ENCODE measurements at places on chromosomes 7 and 10. TPM values are rescaled to one million over a fixed set of nuclear protein-coding genes. Genes with fewer than 3 reads are reported as not detected.

The MRC1 gene
- not detected for total RNA-seq

The CNNM1 gene
- total RNA-seq: 0.54 TPM

The PTF1A gene
- not detected for total RNA-seq

The ITIH2 gene
- not detected for total RNA-seq

GRCh38 chr10:119138346-119139306 lies 26.9 kb downstream of the SFXN4 start:
- H3K27me3 ChIP-seq: no peaks in the 10 kb centered on the region
- no peak overlapping the region for H3K4me3 ChIP-seq
- peaks cover 32% of the 10 kb centered on the region for H3K36me3 ChIP-seq
- H3K27ac ChIP-seq: peak overlapping the region; percentile 75

DNA sequence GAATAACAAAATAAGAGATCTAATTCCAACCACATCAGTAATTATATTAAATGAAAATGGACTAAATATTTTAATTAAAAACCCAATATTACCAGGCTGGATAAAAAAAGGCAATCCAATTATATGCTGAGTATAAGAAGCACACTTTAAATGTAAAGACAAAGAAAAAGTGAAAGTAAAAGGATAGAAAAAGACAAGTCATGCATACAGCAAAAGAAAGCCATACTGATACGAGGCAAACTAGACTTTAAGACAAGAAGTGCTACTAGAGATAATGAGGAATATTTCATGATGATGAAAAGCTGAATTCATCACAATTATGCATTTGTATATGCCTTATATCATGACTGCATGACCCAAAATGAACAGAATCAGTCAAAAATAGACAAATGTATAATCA lies 628.6 kb downstream of the PHTF2 start:
- no peaks in the 10 kb centered on the region for H3K36me3 ChIP-seq
- peaks cover 2% of the 10 kb centered on the region for H3K4me1 ChIP-seq
- no peak overlapping the region for H3K4me3 ChIP-seq
- H3K27me3 ChIP-seq: no peaks in the 10 kb centered on the region

DNA sequence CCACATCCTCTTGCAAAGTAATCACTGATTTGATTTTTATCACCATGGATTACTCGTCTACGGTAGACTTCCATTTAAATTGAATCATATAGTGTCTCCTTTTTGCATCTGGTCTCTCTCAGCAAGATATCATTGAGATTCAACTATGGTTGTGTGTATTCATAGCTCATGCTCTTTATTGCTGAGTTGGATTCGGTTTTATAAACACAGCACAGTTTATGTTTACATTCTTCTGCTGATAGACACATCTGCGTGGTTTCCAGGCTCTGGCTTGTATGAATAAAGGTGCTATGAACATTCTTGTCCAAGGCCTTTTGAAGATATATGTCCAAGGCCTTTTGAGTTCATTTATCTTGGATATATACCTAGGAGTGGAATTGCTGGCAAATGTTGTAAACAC lies 356.5 kb upstream of the CELF2 start:
- no peaks in the 10 kb centered on the region for H3K36me3 ChIP-seq
- H3K27ac ChIP-seq: no peak overlapping the region
- H3K4me3 ChIP-seq: no peak overlapping the region
- DNase-seq: no peak

- peak overlapping the region; percentile 22 for H3K27ac ChIP-seq
- H3K4me3 ChIP-seq: no peak overlapping the region
- H3K4me1 ChIP-seq: peaks cover 11% of the 10 kb centered on the region
- H3K27me3 ChIP-seq: no peaks in the 10 kb centered on the region
- no peak for DNase-seq
Measured at GRCh38 chr10:86888585-86889381, 68.6 kb downstream of the MMRN2 start.
